SIG-M5 (cell line): ENCODE measurements at places on chromosomes 6 and 20.

- no peak for DNase-seq
Observed at GRCh38 chr6:80335121-80335531, 228.7 kb downstream of the BCKDHB start.

DNA sequence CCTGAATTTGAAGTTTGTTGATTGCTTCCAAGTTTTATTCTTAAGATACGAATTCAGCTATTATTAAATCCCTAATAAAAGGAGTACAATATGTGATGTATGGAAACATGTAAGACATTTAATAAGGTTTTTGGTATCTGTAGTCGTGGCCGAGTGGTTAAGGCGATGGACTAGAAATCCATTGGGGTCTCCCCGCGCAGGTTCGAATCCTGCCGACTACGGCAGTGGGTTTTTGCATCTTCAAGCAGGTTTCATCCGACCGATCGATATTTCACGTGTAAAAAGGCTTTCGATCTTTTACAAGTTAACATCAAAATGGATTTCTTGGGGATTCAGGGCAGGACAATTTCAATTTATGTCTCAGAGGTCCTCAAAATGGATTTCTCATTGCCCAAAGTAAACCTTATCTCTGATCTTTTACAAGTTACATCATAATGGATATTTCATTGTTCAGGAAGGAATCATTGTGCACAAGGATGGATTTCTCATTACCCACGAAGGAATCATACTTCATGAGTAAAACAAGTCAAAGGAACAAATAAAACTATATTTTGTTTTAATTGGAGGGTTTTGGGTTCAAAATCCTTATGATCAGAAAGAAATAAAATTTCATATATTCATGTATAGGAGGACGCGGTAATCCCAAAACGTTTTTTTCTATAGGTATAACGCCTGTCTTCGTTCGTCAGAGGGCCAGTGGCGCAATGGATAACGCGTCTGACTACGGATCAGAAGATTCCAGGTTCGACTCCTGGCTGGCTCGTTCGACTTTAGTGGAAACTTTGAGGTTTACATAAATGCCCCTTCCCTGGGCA lies 37.3 kb upstream of the BTN3A2 start:
- no peak for DNase-seq

- DNase-seq = no peak
Observed at GRCh38 chr6:818196-818595, 125.3 kb upstream of the EXOC2 start.

DNA sequence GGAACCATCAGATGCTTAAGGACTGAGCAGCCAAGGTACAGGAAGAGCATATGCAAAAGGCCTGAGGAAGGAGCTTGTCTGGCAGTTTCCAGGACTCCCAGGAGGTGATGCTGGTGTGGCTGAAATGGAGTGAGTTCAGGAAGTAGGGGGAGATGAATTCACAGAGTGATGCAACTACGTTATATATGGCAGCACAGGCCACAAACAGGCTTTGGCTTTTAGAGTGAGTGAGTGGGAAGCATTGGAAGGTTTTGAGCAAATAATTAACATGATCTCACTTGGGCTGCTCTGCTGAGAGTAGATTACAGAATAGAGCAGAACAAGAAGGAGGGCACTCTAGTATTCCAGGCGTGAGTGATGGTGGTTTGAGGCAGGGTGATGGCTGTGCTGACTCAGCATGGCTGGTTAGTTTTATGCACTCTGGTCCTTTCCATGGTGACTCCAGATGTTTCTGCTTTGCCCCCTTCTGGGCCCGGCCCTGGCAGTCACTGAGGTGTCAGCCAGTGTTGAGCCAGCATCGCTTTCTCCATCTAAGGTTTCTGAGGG lies 6.5 kb downstream of the BTN2A2 start:
- peak; percentile 60 for DNase-seq

GRCh38 chr6:2547355-2547754 lies 203.4 kb downstream of the MYLK4 start:
- DNase-seq = no peak

DNA sequence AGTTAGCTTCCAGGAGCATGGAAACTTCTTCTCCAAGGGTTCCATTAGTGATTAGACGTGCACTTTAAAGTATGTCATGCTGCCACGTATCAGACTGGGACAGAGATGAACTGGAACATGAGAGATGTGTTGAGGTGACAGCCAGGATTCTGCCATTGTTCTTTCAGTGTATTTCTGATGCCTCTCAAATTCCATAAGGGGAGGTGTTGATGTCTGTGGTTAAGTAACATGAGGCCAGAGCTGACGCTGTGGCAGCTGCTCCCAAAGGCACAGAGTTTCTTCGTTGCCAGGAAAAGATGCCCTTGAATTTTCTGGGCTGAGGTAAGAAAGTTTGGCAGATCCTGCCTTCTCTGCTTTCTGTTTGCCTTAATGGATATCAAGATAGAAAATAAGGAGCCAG lies 63.5 kb downstream of the TRMT6 start:
- DNase-seq = no peak

DNA sequence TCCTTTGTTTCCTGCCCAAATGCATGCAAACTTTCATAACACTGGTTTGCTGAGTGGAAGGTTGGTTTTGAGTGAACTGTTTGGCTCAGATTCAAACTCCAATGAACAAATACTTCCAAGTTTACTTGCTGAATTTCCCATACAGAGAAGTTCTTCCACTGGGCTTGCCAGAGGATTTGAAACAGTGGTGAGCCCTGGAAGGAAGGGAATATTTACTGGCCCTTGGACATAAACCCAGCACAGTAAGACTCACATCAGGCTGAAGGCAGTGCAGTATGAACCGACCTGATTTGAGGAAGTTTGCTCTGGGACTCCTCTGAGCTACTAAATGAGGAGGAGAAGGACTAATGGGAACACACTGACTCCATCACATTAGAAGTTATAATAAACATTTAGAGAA lies 3.8 kb downstream of the TRAF3IP2 start:
- DNase-seq = no peak

GRCh38 chr6:145261758-145262157 lies 473.6 kb downstream of the EPM2A start:
- no peak for DNase-seq

- DNase-seq = no peak
Observed at GRCh38 chr6:129701721-129702455, 8.1 kb downstream of the ARHGAP18 start.

- DNase-seq = no peak
Observed at GRCh38 chr6:44699851-44700250, 312.3 kb downstream of the CDC5L start.

DNA sequence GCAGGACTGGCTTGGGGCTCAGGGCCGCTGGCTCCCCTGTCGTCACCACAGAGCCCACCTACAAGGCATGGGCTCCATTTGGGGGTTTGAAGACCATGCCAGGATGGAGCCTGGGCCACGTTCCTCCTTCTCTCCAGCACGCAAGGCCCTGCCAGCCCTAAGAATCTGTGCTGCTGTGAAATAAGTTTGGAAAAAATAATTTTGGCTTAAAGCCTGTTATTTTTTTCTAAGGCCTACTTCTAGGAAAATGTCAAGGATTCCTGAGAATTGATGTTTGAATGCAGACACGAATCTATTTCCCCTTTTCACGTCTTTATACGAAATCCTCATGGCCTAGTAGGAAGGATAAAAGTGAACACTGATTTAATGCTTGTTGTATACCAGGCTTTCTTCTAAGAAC lies 107.5 kb downstream of the LRFN2 start:
- no peak for DNase-seq

DNA sequence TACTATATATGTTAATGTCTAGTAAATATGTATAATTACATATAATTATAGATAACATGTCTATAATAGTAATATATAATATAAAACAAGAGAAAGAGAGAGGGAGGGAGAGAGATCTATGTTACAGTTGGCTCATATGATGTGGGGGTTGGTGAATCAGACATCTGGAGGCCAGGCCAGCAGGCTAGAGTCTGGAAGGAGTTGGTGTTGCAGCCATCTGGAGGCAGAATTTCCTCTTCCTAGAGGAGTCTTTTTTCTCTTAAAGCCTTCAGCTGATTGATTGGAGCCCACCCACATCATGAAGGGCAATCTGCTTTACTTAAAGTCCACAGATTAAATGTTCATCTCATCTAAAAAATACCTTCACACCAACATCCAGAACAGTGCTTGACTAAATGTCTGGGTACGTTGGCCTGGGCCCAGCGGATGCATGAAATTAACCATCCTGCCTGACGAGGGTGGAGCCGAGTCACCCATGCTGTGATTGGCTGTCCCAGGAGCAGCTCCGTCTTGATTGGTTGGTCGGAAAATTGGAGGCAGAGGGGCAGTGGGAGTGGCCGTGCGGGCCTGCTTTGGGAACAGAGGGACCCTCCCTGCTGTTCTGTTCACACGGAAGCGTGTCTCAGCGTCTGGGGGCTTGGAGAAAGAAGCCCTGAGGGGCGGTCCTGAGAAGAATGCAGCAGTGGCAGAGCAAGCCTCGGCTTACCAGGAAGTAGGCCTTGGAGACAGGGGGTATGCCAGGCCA lies 392.4 kb downstream of the QKI start:
- DNase-seq = no peak

GRCh38 chr6:74311431-74311830 lies 615.4 kb downstream of the CD109 start:
- no peak for DNase-seq

GRCh38 chr6:131844243-131844841 lies 36.5 kb downstream of the ENPP1 start:
- no peak for DNase-seq

- DNase-seq = no peak
Observed at GRCh38 chr6:130018744-130019325, 454 bp downstream of the L3MBTL3 start.

DNA sequence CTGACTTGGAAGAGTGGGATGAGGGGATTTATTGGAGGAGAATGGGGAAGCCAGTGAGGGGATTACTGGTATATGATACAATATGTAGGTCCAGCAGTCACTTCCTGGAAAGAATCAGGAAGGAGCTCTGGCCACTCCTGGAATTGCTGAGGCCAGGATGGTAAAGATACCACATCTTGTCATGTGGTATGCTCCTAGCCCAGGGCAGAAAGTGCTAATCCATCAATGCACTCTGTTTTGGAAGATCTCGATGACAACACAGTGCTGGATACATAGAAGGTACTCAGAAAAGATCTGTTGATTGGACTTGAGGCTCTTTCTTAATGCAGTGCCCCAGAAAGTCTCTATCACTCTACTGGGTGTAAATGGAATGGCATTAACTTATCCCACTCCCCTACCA lies 52.6 kb downstream of the LAMP5 start:
- DNase-seq = no peak

DNA sequence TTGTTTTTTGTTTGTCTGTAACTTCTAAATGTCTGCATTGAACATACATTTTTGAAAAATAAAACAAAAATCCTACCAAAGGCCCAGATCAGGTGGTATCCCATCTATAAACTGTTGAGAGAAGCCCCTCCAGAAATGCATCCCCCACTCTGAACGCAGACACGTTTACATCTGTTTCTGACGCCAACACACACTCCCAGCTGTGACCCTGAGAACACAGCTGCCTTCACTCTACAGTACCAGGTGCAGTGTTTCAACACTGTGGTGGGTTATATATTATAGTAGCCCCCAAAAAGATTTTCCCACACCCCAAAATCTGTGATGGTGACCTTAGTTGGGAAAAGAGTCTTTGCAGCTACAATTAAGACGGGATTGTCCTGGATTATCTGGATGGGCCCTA lies 199.1 kb upstream of the JARID2 start:
- DNase-seq = no peak

GRCh38 chr6:168441434-168442391 lies 729 bp downstream of the SMOC2 start:
- DNase-seq = no peak

DNA sequence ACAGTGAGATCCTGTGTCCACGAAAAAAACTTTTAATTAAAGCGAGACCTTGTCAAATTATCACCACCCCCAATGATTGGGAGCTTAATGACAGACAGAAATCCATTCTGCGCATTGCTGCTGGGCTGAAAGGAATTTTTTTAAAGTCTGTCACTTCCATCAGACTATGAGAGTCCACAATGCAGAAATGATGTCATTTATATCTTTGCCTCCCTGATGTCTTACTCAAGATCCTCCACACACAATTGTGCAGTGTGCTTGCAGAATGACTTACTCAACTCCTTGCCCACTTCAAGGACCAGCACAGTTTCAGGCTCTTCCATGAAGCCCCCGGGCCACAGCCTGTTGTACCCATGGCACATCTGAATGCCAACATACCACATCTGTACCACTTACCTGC lies 41.0 kb downstream of the GPLD1 start:
- no peak for DNase-seq

GRCh38 chr6:150525300-150525699 lies 74.4 kb upstream of the PLEKHG1 start:
- DNase-seq = no peak

- no peak for DNase-seq
Observed at GRCh38 chr6:118354641-118355040, 193.5 kb upstream of the PLN start.

GRCh38 chr20:6940048-6940447 lies 172.6 kb downstream of the BMP2 start:
- DNase-seq = no peak

GRCh38 chr20:4730780-4731179 lies 9.1 kb downstream of the PRND start:
- no peak for DNase-seq

GRCh38 chr6:47525330-47526057 lies 47.9 kb downstream of the CD2AP start:
- DNase-seq = no peak

GRCh38 chr6:15911753-15912504 lies 217.0 kb upstream of the MYLIP start:
- no peak for DNase-seq

DNA sequence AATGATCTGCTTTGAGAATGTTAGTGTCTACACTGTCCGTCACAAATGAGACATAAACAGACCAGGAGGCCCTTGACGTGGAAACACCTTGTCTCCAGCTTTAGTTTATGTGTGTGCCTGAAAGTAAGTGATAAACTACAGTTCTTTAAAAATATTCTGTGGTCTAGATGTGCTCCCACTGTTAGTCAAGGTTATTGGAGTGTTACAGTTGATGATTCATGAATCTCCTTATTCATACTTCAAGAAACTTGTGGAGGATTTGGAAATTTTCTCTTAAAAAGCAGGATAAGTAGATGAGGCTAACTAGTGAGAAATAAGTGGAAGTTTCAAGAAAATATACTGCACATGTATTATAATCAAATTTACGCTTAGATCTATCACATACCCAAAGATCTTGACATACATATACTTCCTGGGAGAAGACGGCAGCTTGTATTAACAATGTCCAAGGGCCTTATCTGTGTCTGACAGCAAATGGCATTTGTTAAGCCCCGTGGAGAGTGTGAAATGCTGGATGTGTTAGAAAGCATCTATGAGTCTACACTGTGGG lies 90.5 kb upstream of the MBOAT1 start:
- DNase-seq = no peak
